AG10803 (cell line): ENCODE measurements at places on chromosomes 16 and 17.
A peak's percentile ranks its signal among the peaks of the same experiment; 100 is the strongest.

GRCh38 chr17:76278268-76278908 is 13.2 kb downstream of the UBALD2 start:
- DNase-seq = no peak

GRCh38 chr17:16363749-16364536 is 10.7 kb upstream of the CENPV start:
- peak; percentile 64 for DNase-seq

- no peak for DNase-seq
Measured at GRCh38 chr16:88810166-88810911, 1.4 kb downstream of the APRT start.

DNA sequence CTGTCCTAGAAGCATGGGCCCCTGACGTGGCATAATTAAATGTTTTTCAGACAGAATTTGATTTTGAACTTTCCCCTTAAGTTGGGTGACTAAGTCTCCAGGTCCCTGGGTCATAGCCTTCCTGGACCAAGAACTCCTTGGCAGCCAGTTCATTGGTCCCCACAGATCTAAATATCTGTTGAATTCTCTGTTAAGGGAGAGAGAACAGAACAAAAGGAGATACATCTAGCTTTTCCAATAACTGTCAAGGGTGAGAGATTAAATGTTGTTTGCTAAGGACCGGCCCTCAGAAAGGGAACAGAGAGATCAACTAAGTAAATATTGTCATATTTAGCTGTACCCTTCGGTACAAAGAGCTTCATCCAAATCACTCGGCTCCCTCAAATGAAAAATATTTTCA is 78.2 kb upstream of the NOL11 start:
- DNase-seq = no peak

DNA sequence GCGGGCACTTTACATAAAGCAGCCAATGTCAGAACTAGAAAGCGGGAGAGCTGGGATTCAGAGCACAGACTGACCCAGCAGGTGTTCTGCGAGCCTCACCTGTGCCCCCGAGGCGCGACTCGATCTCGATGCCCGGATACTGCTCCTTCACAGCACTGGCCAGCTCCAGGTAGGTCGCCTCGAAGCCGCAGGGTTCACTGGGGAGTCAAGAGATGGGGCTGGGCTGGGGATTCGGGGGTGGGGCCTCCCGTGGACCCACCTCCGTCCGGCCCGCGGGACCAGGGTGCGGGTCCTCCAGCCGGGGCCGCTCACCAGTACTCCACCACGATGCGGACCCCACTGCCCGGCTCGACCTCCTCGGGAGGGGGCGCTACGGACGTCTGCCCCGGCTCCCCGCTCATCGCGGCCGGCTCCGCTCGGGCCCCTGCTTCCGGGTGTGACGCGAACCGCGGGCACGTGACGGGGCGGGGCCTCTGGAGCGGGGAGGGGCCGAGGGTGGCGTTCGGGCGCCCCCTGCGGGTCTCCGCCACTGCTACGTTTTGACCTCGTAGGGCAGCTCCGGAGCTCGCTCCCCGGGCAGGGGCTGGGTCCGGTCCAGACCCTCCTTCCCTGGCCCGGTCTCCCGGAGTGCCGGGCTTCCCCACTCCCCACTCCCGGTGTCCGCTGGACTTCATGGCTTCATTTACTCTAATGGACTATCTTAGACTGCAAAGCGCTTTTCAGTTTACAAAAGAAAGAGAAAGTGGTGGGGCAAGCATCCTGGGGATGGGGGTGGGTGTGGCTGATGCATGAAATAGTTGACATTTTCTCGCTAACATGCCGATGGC is at the start of gene MIEN1:
MIEN1 (minus strand) TSS at position 438 of the 827 bp plus-strand sequence; CDS start at position 401, 37 bp downstream.
- peak; percentile 75 for DNase-seq

- no peak for DNase-seq
Measured at GRCh38 chr17:35001549-35001948, 21.2 kb downstream of the LIG3 start.

DNA sequence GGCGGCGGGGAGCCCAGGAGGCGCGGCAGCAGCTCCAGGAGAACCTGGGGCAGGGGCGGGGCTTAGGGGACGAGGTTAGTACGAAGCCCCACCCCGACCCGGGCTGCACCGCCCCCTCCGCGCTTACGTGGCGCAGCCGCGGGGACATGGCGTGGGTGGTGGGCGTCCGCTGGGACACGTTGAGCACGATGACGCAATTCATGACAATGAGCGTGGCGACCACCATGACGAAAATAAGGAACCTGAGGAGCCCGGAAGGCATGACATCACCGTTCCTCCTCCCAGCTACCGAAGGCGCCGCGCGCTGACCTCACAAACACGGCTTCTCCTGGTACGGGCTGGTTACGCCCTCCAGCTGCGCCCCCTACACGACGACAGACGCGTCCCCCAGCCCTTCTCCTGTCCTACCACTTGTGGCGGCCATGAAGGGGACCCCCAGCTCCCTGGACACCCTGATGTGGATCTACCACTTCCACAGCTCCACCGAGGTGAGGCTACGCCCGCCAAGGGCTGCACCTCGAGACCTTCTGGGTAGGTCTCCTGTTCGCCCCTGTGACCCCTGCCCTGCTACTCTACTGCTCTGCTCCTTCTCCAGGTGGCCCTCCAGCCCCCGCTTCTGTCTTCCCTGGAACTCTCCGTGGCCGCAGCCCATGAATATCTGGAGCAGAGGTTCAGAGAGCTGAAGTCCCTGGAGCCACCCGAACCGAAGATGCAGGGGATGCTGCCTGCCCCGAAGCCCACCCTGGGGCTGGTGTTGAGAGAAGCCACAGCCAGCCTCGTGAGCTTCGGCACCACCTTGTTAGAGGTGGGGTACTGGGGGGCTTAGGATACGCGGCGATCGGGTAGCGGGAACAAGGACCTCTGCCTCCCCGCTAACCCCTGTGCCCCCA is at the start of gene C17orf107:
C17orf107 (plus strand) TSS at position 196 of the 890 bp plus-strand sequence; CDS start at position 423, 227 bp downstream.
- peak; percentile 65 for DNase-seq

DNA sequence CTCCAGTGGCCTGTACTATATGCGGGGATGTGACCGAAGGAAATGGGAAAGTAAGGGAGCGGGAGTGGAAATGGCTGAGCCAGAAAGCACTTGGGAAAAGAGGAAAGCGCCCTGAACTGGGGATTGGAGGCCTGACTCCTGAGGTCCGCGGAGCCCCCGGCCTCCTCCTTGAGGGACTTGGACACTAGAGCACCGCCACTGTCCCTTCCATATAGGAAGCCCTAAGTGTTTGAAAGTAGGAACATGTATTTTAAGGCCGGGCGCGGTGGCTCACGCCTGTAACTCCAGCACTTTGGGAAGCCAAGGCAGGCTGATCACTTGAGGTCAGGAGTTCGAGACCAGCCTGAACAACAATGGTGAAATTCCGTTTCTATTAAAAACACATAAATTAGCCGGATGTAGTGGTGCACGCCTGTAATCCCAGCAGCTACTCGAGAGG is 530 bp upstream of the ZDHHC7 start:
- no peak for DNase-seq

GRCh38 chr16:87107201-87107600 is 210.0 kb downstream of the C16orf95 start:
- DNase-seq = no peak

DNA sequence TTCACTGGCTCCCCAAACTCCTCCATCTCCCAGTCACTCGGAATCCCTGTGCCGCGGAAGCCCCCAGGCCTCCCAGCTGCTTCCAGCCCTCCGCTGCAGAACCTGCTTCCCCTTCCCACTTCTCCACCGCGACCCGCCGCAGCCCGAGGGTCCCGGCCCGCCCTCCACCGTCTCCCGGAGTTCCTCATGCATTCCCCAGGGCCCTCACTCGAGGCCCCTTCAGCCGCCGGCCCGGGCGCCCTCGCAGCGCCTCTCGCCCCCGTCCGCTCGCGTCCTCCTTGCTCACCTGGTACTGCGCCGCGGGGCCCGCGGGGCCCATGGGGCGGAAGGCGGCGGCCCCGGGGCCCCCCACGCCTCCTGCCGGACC is 329 bp downstream of the SMARCD2 start:
- DNase-seq = no peak

GRCh38 chr16:30142672-30143346 is 19.8 kb upstream of the MAPK3 start:
- no peak for DNase-seq

DNA sequence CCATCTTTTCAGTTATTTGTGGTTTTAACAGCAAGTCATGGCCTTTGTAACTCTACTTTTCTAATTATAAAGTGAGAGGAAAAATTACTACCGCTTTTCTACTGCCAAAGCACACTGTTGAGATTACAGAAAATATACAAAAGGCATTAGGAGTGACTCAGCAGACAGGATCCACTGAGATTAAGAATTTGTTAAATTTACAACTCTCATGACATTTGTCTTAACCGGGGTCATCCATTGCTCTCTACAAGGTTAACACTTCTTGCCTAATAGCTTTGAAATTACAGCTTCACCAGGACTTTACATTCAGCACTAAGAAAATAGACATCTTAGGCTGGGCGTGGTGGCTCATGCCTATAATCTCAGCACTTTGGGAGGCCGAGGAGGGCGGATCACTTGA is 93.4 kb downstream of the SSH2 start:
- peak; percentile 60 for DNase-seq

- no peak for DNase-seq
Measured at GRCh38 chr17:9356488-9356911, 219.1 kb downstream of the STX8 start.

- peak; percentile 94 for DNase-seq
Measured at GRCh38 chr16:12801511-12802042, 2.1 kb downstream of the CPPED1 start.

- no peak for DNase-seq
Measured at GRCh38 chr17:51097708-51098446, 22.8 kb downstream of the SPAG9 start.

DNA sequence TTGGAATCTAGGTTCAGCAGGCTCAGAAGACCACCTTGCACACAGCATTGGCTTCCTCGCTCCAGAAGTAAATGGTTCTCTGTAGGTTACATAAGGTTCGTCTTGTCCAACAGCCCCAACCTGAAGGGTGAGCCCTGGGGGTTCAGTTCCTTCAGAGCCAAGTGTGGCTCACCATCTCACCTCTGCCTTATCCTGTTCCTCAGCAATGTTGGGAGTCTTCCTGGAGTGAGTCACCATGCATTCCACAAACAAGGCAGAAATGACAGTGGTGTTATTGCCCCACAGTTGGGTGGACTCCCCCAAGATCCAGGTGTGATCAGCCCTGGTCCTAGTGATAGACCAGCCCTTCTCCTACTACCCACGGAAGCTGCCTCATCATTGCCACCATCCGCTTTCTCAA is 26.8 kb upstream of the SMPD3 start:
- no peak for DNase-seq

- DNase-seq = peak; percentile 43
Measured at GRCh38 chr17:73316919-73317505, 5.2 kb upstream of the CDC42EP4 start.

- DNase-seq = no peak
Measured at GRCh38 chr17:77212833-77213777, 72.3 kb downstream of the SEC14L1 start.

- DNase-seq = no peak
Measured at GRCh38 chr17:12821376-12821940, 32.2 kb downstream of the ARHGAP44 start.

DNA sequence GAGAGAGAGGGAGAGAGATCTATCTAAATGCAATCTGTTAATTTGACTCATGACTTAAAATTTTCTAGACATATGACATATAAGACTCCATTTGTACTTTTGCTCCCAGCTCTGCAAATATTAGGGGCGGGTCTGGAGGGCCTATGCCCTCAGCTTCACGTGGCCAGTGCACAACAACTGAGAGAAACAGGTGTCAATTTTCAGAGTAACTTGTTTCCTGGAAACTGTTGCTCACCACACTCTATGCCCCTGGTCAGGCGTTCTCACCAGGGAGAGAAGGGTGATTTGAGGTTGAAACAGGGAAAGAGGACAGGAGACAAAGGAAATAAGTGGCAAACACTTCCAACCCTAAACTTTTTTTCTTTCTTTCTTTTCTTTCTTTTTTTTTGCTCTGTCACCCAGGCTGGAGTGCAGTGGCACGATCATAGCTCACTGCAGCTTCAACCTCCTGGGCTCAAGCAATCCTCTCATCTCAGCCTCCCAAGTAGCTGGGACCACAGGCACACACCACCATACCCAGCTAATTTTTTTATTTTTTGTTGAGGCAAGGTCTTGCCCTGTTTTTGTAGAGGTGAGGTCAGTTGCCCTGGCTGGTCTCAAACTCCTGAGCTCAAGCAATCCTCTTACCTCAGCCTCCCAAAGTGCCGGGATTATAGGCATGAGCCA is 270.0 kb downstream of the SLC39A11 start:
- no peak for DNase-seq

GRCh38 chr16:50771366-50771765 is 29.5 kb downstream of the CYLD start:
- peak; percentile 74 for DNase-seq

DNA sequence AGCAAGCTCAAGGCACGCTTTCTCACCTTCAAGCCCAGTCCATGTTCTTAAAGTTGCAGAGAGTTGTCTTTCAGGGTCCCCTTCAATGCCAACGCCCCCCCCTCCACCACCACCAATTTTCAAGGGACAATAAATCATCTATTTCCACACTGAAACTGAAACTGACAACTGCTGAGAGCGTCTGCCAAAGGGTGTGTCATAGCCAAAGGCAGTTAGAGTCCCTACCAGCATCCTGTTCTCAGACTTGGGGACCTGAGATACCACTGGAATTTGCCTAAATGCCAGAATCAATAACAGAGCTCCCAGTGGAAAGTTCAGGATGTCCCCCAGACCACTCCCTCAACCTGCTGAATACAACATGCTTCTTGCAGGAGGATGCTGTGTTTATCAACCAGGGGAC is 133.2 kb upstream of the SOX9 start:
- no peak for DNase-seq

- DNase-seq = no peak
Measured at GRCh38 chr16:22317625-22318024, 20.4 kb downstream of the POLR3E start.

- no peak for DNase-seq
Measured at GRCh38 chr16:88070341-88070740, 119.1 kb downstream of the BANP start.

DNA sequence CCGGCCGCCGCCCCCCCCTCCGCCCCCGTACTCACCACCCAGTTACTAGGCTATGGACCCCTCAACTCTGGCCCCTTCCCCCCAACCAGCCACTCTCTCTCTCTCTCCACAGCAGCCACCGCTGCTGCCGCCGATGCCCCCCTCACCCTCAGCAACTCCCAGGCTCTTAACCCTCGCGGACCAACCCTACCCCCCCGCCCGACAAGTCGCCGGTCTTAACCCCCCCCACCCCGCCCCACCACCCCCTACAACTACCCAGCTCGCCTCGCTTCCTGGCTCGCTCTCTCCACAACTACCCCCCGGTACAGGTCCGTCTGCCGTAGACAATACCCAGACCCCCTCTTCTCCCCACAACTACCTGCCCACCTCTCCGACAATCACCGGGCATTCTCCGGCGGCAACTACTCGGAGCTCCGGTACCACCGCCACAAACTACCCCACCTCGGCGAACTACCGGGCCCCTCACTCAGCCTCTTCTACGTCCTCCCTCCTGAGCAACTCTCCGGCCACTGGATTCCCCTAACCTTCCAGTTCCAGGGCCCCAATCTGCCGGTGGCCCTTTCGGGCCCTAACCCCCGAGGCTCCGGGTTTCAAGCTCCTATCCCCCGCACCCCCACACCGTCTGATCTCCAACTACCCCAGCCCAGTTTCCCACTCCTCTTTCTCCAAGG is 702 bp downstream of the PHF23 start:
- peak; percentile 42 for DNase-seq

- peak; percentile 12 for DNase-seq
Measured at GRCh38 chr16:30533748-30534367, 800 bp downstream of the ZNF747 start.
